ENCODE measurements at places on chromosomes 3 and 15.

GRCh38 chr15:82554849-82555248 lies 14.6 kb upstream of the RPS17 start:
- no peak for DNase-seq

DNA sequence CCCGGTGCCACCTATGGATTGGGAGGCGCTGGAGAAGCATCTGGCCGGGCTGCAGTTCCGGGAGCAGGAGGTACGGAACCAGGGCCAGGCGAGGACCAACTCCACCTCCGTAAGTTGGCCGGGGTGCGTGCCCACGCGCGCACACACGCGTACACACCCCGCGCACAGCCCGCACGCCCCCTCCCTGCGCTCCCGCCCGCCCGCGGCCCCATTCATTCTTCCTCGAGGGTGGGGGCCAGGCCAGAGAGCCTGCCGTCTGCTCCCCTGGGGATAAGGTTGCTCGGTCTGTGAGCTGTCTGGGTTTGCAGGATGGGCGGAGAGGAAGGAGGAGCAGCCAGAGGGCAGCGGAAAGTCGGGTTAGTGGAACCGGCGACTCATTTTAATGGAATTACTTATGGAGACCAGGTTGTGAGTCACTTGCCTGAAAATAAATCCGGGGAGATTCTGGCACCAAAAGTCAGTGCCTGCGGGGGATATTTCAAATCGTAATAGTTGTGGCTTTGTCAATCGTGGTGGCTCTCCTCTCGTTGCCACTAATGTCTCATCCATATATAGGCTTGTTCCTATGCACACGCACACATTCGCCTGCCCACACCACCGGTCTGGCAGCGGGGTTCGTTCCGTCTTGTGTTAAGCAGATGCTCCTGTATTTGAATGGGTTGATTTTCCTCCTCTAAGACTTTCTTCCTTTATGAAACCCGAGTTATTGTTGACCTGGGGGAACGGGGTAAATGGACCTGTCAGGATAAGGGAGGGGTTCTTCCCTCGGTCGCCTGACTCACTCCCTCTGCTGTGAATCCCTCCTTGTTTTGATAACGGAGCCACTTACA lies 223.4 kb upstream of the IL12A start:
- DNase-seq = peak; percentile 96

- no peak for DNase-seq
These were observed 49.1 kb downstream of the AMOTL2 start for GRCh38 chr3:134325061-134325705.

GRCh38 chr3:63279005-63279841 lies 1.1 kb downstream of the SYNPR start:
- DNase-seq = no peak

DNA sequence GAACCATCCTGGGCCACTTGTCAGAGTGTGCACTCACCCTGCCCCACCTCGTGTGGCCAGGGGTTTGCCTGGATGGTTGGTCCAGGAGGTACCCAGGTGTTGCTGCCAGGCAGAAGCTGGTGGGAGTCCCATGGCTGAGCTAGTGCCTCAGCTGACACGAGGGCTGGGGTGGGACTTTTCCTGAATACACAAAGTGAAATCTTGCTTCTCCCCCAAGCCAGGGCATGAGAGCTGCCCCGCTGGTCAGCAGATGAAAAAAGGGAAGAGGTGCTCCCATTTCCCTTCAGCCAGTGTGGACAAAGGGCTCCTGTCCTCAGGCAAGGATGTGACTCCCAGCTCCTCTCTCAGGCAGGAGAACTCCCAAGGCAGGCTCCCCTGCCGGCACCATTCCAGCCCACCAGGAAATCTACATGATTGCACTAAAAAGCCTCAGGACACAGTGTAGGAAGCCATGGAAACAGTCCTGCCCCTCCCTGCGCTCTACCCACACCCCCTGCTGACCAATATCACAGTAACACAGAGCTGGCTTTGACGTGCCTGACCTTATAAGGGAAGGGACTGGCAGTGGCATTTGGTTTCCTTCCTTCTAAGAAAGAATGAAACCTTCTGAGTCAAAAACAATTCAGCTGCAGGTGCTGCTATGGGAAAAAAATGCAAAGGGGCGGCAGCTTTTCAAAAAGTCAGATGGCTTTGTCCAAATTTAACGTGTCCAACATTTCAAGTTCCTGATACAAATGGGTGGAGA lies 33.9 kb downstream of the MYO5C start:
- DNase-seq = no peak

DNA sequence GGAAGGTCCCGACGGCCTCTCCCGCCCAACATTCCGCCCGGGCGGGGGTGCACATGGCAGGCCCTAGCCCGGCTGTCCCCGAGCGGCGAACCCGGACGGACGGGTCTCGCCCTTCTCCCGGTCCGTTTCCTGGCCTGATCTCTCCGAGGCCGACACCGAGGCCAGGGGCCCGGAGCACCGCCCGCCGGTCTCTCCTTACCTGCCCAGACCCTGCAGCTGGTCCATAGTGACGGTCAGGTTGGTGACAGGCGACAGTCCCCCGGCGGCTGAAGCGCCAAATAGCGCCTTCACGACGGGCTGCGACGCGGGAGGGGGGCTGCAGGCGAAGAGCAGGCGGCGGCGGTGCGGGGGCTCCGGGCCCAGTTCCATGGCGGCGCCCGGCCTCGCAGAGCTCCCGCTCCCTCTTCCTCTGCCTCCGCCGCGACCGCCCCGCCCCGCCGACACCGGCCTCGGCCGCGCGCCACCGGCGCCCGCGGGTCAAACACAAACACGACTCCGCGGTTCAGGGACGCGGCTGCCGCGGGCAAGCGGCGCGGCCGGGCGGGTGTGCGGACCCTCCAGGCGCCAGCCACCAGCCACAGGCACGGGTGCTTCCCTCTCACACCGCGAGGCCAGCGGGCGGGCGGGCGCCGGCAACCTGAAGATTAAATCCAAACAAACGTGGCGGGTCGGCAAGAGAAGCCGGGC lies 495 bp downstream of the CDC25A start:
- no peak for DNase-seq

- DNase-seq = peak; percentile 37
These were observed 24.9 kb downstream of the CX3CR1 start for GRCh38 chr3:39254806-39255449.

DNA sequence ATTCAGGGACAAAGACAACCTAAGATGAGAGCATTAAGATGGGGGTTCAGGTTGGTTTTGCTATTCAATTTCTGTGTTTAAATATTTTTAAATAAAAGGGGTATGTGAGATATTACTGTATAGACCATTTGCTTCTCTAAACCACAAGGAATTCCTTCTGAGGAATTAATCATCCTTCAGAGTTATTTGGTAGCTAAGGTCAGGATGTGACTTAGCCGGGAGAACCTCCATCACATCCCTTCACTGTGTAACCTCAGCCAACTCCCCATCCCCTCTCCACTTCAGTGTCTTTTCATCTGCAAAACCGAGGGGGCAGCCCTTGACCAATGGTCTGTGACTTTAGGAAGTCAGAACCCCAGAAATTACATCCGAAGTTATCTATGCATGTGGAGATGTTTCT lies 48.7 kb upstream of the SKOR1 start:
- DNase-seq = no peak

- no peak for DNase-seq
These were observed 3.5 kb downstream of the TEX55 start for GRCh38 chr3:119149484-119149883.

DNA sequence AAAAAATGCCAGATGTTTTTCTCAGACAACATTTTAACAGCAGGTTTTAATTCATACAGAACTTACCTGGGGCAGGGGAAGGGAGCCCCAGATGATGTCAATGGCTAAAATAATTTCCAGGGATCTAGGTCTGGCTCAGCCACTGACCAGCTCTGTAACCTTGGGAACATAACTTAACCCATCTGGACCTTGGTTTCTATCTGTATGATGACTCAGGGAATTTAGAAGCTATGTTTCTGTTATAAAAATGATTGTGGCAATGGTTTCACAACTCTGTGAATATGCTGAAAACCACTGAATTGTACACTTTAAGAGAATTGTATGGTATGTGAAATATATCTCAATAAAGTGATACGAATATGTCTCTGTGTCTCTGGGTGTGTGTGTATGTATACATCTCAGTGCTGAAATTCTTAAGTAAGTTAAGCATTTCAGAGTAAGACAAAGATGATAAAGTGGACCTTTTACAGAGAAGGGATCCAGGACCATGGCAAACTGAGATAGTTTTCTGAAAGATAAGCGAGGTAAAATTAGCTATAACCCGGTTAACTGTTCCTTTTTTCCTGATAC lies 2.9 kb downstream of the SH3GL3 start:
- DNase-seq = peak; percentile 42

- no peak for DNase-seq
These were observed 453.9 kb downstream of the LPP start for GRCh38 chr3:188607805-188608315.

DNA sequence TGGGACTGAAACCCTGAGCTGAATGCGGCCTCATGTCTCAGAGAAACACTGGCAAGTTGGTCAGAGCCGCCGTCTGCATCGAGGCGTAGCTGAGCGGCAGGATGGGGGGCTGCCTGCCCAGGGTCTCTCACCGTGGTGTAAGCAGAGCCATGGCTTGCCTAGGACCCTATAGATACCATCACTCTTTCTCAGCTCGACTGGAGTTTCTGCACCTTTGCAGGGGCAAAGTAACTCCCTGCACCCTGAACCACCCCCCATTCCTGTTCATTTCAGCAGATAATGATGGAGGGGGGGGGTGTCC lies 28.4 kb upstream of the NR2E3 start:
- DNase-seq = no peak

- no peak for DNase-seq
These were observed 473.4 kb downstream of the AGBL1 start for GRCh38 chr15:86553108-86553507.

DNA sequence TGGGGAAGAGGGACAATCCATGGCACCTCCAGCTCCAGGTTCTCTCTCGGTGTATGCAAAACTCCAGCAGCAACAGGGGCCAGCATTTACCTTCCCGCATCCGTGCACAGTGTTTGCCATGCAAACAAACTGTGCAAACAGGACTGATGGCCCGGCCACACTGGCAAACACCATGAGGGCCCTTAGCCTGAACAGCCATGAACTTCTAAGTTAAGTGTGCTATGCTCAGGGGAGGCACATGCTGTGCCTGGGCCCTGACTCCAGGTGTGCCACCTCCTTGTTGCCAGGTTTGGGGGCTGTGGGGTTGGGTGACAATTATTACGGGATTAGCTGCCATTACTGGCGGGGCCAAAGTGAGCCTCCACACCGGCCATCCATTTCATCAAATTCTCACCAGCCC lies 57.5 kb downstream of the CACNA2D2 start:
- DNase-seq = no peak

- DNase-seq = no peak
These were observed 4.2 kb downstream of the MAPKBP1 start for GRCh38 chr15:41778521-41778920.

DNA sequence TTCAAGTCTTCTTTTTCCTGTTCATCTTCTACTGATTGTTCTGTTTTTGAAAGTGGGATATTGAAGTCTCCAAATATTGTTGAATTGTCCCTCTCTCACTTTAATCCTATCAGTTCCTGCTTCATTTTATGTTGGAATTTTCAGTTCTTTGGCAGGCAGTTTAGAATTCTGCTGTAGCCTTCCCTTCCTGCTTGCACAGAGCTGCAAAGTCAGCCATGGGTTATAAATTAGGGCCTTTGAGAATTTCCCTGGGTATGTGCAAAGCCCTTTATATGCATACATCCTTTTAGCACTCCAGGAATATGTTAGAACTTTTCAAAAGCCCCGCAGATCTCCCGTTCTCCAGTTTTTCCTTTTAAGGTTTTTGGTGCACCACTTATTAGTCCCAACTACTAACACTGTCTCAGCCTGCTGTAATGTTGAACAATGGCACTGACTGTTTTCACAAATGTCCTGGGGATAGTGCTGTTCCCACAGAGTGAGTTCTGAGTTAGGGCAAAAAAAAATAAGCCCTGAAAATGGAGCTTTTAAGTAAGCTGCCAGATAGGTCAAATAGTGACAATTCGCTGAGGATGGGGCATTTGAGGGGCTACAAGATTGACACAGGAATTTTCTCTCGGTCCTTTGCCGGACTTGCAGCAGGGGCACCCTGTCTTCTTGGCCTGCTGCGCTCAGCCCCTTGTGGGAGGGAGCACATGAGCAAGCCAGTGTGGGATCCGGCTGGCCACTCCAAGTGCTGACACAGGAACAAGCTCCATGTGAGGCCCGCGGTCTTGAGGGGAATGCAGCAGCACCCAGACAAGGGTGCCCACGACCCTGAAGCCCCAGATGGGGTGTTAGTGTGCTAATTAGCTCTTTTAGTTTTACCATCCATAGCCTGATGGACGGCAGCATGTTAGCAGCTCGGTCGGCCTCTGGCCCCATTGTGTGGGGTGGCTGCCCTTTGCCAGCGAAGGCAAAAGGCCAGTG lies 96.0 kb downstream of the VPS8 start:
- DNase-seq = no peak

DNA sequence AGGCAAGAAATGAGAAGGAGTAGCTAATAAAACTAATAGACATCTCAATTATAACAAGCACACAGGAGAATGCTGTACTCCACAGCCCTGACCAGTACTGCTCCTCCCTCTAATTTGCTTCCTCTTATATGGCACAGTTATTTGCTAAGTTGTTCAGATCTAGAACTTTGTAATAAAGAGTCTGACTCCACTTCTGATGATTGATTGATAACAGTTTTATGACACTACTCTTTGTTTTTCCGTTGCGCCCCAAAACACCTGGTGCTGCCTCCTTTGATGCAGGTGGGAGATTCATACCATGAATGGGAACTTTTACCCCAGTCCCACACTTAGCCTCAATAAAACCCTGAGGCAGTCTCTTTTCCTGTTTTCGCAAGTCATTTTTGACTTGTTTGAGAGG lies 777.7 kb downstream of the GBE1 start:
- no peak for DNase-seq

- DNase-seq = no peak
These were observed 81.4 kb downstream of the CGNL1 start for GRCh38 chr15:57457726-57458125.

DNA sequence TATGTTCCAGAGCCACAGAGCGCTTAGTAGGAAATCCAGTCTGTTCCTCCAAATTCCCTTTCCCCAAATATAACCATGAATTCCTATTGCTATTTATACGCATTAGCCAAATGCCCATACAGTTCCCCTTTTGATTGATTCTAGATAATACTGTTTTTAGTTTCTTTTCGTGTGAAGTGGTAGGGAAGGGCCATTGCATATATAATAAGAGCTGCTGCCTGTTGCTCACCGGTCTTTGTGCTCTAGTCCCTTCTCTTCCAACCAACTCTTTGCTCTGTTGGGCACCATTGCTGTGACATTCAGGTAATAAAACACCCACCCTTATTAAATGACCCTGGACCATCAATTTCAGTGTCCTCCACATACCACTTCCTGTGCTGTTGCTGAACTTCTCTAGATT lies 379.9 kb upstream of the KCNMB2 start:
- DNase-seq = no peak
